Skin of body (tissue), 3 donors: ENCODE measurements at places on chromosomes 6 and 20. TPM values are rescaled to one million over a fixed set of nuclear protein-coding genes. Genes with fewer than 3 reads are reported as not detected.
A peak's percentile ranks its signal among the peaks of the same experiment; 100 is the strongest.

DNA sequence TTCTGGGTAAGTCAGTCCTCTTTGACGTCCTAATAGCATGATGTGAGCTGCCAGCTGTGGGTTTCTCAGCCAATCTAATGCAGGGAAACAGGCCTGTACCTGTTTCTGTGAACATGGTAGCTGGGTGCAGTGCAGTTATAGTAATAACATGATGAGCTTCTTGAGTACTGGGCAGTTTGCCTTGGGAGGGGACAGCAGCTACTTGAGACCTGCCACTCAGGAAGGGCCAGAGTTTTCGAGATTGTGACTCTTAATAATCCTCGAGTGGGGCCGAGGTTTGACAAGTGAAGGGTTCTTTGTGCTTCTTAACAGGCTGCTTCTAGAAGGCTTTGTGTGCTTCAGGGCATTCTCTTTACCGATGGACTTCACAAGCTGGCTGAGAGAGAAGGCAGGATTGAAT lies 180.1 kb downstream of the JARID2 start:
- no peak for DNase-seq

DNA sequence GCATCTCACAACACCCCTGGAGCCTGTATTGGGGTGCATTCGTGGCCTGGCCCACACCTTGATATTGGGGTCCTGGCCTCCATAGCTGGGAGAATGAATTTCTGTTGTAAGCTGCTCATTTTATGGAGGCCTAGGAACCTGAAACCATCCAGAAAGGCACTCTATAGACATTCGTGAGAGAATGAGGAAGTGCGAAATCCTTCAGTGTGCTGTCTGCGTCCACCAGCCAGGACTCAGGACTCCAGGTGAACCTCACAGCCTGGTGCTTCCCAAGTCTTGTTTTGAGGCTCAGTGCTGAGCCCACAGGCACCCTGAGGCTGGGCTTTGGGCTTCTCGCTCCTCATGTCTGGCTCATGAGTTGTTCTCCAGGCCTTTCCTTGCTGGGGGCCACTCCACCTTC lies 11.9 kb upstream of the RBBP8NL start:
- DNase-seq = no peak

- DNase-seq = no peak
Observed at GRCh38 chr20:3980260-3981131, 34.9 kb downstream of the RNF24 start.

GRCh38 chr6:19838442-19839236 lies 1.5 kb downstream of the ID4 start:
- no peak for DNase-seq

DNA sequence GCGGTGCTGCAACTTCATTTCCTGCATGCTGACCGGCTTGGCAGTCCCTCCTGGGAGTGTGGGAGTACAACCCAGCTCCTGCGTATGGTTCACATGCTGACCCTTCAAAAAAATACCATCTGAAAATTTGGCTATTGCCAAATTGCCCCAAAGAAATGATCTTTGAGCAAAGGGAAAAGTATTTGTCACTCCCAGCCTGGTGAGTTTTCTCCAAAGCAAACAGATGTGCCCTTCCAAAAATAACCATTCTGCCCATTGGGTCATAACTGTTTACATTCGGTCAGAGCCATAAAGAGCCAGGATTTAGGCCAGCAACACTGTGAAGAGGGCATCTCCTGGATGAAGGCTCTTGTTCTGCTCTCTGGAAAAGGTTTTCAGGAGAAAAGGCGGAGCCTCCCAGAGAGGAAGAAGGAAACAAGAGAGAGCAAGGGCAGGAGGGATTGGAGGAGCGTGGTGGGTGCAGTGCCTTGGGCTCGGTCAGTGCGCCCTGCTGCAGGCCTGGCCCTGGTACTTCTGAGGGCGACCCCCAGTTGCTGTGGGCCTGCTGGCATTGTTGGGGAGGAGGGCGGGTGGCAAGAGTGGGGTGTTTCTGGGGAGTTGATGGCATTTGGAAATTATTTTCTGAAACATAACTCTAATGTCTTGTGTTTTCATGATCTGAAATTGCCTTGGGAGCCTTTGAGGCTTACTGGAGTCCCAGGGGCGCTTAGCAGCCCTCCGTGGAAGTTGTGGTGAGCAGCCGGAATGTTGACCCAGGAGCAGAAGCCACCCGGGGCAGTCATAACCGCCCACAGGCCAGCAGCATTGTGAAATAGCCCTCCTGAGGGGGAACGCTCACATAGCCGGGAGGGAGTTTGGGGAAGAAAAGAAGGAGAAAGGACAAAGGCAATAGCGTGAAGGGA lies 248.4 kb downstream of the MYLK4 start:
- DNase-seq = no peak

DNA sequence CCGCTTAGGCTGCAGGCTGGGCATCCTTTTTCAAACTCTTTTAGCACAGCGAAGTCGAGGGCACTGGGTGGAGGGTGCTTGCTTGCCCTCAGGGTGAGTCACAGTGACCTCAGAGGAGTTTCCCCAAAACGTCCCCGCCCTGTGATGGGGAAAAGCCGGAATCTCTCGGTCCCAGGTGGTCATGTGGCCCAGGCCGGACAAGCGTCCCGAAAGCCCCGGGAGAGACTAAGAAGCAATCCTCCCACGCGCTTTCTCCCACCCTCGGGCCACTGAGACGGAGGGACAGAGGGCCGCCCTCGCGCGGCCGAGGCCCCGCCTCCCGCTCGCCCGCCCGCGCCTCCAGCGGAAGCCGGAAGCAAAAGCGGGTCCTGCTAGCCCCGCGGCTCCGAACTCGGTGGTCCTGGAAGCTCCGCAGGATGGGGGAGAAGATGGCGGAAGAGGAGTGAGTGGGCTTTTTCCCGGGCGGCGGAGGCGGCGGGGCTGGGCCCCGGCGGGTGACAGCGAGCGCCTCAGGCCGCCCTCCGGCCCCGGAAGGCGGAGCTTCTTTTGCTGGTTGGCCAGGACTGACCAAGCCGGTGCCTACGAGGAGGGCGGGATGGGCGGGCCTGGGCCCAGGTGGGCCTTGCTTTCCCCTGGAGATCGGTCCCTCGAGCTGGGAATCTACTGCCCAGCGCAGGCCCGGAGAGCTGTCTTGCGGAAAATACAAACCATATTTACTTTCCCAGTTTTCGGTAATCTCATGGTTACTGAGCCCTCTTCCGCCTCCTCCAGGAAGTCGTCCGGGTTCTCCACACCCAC lies at the start of gene SLC9A8:
SLC9A8 (plus strand) TSS at position 322 of the 798 bp plus-strand sequence; CDS start at position 417, 95 bp downstream.
- DNase-seq = peak; percentile 81

DNA sequence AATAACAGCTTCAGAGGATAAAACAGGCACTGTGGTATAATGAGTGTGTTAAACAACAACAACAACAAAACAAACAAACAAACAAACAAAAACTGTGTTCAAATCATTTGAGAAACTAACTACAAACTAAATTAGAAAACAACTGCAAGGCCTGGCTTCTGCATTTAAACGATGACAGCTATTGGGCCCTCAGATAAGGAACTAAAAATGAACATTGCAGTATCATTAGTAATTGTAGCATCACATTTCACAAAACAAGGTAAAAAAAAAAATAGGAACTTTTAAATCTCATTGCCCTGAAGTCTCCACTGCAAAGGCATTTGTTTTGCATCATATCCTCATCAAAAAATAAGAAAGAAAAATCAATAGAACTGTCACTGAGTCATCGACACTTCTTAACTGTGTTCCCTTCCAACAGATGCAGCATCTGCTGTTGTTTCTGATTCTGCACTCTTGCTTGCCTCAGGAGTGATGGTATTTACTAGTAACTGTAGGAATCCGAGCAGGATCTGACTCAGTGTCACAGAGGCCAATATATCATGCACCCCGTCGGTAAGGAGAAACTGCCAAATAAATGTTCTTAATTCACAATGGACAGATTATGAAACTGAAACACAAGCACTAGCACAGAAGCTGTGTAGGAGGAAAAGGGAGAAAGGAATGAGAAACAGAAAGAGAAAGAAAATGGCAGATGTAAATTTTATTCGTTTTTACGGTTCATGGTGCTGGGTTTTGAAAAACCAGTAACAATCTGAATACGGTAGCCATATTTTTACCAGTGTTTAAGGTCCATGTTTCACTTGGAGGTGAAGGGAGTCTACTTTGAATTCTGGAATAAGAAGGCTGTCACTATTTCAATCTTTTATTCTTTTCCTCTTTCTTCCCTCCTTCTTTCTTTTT lies 365.7 kb upstream of the EPHA7 start:
- DNase-seq = peak; percentile 73

GRCh38 chr6:138157986-138158638 lies 3.6 kb upstream of the ARFGEF3 start:
- DNase-seq = no peak

GRCh38 chr6:169864148-169865020 lies 113.0 kb downstream of the ERMARD start:
- DNase-seq = no peak

GRCh38 chr6:99612551-99613408 lies 6.1 kb downstream of the PRDM13 start:
- DNase-seq = no peak

DNA sequence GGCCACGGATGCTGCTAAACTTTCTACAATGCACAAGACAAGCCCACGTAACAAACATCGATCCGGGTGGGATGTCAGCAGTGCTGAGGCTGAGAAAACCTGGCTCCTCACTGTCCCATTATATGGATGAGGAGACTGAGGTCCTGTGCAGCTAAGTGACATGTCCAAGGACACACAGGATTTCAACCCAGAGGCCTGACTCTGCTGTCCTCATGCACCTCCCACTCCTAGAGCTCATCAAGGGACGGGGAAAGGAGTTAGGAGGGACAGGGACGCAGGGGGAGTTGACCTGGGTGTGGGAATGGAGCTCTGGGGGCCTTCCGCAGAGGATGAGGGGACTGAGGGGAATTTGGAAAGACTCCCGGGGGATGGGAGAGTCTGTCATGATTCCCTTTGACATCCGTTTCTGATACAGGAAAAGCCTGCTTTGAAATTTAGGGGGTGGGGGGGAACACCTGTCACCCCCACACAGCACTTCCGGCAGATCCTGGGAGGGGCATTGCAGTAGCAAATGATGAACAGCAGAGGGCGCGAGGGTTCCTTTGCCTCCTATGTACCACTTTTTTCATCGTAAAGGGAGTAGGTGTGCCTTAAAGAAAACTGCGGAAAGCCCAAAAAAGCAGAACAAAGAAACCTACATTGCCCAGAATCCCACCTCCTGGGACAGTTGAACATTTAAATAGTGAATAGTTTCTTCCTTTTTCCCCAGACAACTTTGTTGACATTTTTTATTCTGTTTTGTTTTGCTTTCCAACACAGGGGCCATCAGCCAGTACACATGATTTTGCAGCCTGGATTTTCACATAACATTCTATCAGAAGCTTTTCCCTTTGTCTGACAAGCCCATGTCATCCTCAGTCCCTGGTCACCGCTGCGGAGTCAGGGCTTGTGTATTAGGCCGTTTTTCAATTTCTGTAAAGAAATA lies 48.6 kb downstream of the SLC2A10 start:
- DNase-seq = peak; percentile 27

GRCh38 chr6:162612613-162613012 lies 115.0 kb downstream of the PRKN start:
- DNase-seq = no peak

DNA sequence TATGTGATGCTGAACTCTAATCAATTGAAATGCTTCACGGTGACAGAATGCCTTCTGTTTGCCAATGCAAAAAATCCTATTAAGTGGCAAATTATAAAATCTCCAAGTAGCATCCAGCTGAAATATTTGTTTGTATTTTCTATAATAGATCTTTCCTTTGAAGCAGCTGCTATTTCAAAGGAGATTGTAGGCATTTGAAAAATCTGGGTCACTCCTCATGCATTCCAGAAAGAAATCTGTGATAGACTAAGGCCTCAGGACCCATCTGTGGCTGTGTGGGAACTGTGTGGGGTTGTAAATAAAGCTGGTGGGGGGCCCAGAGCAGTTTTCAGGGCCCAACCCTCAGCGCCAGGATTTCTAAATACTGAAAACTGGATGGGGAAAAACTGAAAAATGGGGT lies 216.9 kb upstream of the ARG1 start:
- DNase-seq = no peak

DNA sequence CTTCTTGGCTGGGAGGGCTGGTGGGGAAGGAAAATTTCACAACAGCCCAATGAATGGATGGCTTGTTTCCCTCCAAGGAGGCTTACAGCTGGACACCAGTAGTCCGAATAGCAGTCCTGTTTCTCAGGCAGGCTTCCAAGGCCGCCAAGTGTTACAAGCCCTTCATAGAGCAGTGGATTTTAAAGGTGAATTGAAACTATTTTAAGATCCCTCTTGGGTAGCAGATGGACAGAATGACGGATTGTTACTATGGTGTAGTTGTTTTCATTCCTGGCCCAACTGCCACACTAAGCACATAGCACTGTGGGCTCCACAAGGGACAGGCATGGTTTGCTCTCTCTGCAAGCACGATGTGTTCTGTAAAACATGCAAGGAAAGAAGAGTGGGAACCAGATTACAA lies 203.3 kb upstream of the TAB2 start:
- no peak for DNase-seq

- no peak for DNase-seq
Observed at GRCh38 chr6:47000842-47001241, 41.3 kb downstream of the ADGRF1 start.

DNA sequence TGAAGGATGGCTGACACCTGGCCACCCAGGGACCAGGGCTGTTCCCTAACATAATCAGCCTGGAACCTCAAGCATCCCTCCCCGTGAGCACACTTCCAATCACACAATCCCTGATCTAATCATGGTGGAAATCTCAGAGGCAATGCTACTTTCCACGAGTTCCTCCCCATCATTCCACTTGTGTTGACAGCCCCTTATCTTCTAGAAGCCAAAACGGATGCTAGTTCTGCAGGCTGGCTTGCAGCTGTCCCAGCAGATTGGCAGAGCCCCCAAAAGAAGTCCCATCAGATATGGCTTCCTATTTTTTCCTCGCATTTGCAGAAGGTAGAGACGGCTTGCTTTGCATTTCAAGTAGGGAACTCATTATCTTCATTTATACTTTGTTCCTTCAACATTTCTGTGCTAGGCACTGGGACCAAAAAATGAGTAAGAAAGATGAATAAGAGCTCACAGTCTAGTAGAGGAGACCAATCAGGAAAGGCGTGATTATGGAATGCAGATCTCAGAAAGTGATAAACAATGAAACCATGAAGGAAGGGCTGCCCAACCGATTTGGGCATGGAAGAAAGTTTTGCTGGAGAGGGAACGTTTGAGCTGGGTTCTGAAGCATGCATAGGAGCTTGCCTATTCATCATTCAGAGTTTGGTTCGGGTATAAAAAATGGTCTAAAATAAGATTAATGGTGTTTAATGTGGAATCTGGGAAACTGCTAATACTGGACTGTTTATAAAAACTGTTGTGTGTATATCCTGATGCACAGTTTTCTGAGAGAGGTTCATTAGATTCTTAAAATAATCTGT lies 44.6 kb upstream of the TBC1D7 start:
- peak; percentile 59 for DNase-seq

DNA sequence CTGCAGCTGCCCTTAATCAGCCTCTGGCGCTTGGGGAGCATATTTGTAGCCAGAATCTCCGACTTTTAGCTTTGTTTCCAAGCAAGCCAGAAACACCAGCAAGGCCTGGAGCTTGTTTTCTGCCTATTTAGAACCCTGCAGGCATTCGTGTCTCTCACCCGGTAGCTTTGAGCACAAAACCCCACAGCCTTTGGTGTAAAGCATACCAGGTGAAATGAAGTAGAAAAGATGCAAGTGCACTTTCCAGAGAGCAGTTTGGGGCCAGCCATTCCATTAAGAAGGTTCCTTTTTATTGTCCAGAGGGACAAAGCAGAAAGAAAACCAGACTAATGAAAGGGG lies 736 bp downstream of the FAM217B start:
- no peak for DNase-seq

The ESR1 gene
- 2.2 TPM for total RNA-seq

The NINL gene
- total RNA-seq = 15.7 TPM

The IL17A gene
- not detected for total RNA-seq

The TRAPPC3L gene
- total RNA-seq = 0.49 TPM

The TINAG gene
- total RNA-seq = 0.20 TPM

The HLA-F gene
- 14.7 TPM for total RNA-seq

The STX11 gene
- total RNA-seq = 5.9 TPM

The LYRM4 gene
- total RNA-seq = 12.8 TPM
